Gastrocnemius medialis (tissue), 4 donors: ENCODE measurements at places on chromosomes 7 and 10. TPM values are rescaled to one million over a fixed set of nuclear protein-coding genes. Genes with fewer than 3 reads are reported as not detected.

The NPFFR1 gene
- not detected for total RNA-seq

DNA sequence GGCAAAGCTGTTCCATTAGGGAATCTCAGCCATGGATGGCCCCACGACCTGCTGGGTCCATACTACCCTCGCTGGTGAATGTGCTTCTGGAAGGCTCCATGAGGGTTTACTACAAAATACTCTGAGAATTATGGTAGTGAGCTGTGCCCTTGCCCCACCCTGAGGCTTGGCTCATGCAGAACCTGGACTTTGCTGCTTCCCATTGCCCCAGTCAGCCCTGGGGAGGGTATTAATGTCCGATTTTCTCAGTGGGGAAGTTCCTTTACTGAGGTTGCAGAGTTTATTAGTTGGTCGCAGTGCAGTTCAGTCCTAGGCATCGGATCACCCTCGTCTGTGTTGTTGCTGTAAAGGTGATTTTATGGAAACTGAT is 310.1 kb downstream of the WDR37 start:
- H3K27me3 ChIP-seq, result no peaks in the 10 kb centered on the region
- H3K4me3 ChIP-seq, result no peak overlapping the region
- no peaks in the 10 kb centered on the region for H3K4me1 ChIP-seq
- no peaks in the 10 kb centered on the region for H3K36me3 ChIP-seq
- no peak overlapping the region for H3K27ac ChIP-seq
- no peak for DNase-seq

DNA sequence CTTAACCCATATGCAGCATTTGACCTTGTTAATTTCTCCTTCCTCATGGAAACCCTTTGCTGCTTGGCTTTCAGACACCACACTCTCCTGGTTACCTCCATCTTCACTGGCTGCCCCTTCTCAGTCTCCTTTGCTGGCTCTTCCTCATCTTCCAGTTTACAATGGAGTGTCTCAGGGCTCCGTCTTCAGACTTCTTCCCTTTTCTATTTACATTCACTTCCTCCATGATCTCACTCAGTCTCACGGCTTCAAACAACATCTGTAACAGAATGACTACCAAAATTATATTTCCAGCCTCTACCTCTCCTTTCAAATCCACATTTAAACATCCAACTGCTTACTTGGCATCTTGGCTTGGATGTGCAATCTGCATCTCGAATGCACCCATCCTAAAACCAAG is 140.4 kb downstream of the DKK1 start:
- no peak overlapping the region for H3K4me3 ChIP-seq
- no peaks in the 10 kb centered on the region for H3K4me1 ChIP-seq
- no peaks in the 10 kb centered on the region for H3K27me3 ChIP-seq

The PLEKHS1 gene
- not detected for total RNA-seq

The RBP3 gene
- not detected for total RNA-seq

GRCh38 chr10:71964743-71965515 is 734 bp downstream of the CHST3 start:
- peaks cover 60% of the 10 kb centered on the region for H3K4me1 ChIP-seq
- H3K36me3 ChIP-seq, result no peaks in the 10 kb centered on the region
- no peaks in the 10 kb centered on the region for H3K27me3 ChIP-seq
- peak overlapping the region; percentile 99 for H3K27ac ChIP-seq
- DNase-seq, result peak; percentile 60

The CNPY1 gene
- total RNA-seq, result not detected

DNA sequence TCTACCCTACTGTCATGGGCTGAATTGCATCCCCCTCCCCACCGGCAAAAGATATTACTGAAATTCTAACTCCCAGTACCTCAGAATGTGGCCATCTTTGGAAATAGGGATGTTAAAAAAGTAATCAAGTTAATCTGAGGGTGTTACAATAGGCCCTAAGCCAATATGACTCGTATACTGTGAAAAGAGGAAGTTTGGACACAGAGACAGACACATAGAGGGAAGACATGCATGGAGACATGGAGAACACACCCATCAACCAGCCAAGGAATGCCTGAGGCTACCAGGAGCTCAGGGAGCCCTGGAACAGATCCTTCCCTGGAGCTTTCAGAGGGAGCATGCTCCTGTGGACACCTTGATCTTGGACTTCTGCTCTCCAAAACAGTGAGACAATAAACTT is 138.2 kb upstream of the ADO start:
- H3K27me3 ChIP-seq, result no peaks in the 10 kb centered on the region
- no peaks in the 10 kb centered on the region for H3K4me1 ChIP-seq
- no peak overlapping the region for H3K27ac ChIP-seq
- H3K36me3 ChIP-seq, result no peaks in the 10 kb centered on the region

- no peak overlapping the region for H3K4me3 ChIP-seq
- H3K4me1 ChIP-seq, result no peaks in the 10 kb centered on the region
- H3K36me3 ChIP-seq, result no peaks in the 10 kb centered on the region
Observed at GRCh38 chr10:11488126-11488525, 123.3 kb downstream of the USP6NL start.

DNA sequence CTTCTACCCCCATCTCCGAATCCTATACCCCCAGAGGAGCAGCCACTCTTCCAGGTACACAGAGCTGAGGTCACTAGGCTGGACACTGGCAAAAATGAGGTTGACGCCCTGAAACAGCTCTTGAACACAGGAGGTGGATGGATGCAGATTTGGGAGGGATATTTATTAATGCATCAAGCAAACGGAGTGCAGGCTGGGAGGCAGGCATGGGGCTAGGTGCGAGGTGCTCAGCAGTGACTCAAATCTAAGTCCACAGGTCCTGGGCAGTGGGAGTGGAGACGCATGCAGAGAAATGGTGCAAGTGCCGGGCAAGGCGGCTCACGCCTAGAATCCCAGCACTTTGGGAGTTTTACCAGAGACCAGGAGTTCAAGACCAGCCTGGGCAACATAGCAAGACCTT is 11.0 kb downstream of the GUSB start:
- H3K4me3 ChIP-seq, result no peak overlapping the region
- no peak for DNase-seq
- no peaks in the 10 kb centered on the region for H3K27me3 ChIP-seq
- no peak overlapping the region for H3K27ac ChIP-seq
- no peaks in the 10 kb centered on the region for H3K4me1 ChIP-seq

The CALY gene
- not detected for total RNA-seq

DNA sequence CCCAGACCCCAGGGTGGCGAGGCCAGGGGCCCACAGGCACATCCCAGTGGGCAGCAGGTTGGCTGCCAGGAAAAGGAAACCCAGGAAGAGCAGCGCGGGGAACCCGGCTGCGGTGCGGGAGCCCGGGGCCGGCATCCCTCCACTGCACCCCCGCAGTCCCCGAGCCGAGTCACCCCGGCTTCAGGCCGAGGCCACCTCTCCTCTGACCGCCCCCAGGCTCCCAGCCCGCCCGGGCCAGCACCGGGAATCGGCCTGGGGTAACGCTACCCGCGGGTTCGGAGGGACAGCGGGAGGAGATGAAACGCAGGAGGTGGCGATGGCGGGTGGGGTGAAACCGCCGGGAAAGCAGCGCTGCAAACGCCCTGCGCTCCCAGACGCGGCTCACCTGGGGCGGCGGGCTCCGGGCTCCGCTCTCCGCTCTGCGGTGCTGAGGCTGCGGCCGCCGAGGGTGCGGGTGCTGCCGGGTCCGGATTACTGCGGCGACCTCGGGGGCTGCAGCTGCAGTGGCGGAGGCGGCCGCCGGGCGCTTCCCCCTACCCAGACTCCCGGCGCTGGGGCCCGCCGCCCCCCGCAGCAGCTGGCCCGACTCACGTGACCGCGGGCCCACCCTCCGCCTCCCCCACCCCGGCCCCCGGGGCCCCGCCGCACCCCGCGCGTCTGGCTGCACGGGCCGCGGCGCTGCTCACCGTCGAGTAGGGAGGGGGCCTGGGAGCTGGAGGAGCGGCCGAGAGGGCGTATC is at the start of gene SCRN1:
Gene SCRN1 (minus strand): TSS at position 545 of the 739 bp plus-strand sequence. CDS start 20,734 bp downstream, outside the sequence.
- DNase-seq, result no peak
- H3K27me3 ChIP-seq, result peaks cover 33% of the 10 kb centered on the region
- H3K36me3 ChIP-seq, result no peaks in the 10 kb centered on the region
- H3K4me1 ChIP-seq, result no peaks in the 10 kb centered on the region
- peak within 1 kb of the TSS; percentile 37 for H3K27ac ChIP-seq

DNA sequence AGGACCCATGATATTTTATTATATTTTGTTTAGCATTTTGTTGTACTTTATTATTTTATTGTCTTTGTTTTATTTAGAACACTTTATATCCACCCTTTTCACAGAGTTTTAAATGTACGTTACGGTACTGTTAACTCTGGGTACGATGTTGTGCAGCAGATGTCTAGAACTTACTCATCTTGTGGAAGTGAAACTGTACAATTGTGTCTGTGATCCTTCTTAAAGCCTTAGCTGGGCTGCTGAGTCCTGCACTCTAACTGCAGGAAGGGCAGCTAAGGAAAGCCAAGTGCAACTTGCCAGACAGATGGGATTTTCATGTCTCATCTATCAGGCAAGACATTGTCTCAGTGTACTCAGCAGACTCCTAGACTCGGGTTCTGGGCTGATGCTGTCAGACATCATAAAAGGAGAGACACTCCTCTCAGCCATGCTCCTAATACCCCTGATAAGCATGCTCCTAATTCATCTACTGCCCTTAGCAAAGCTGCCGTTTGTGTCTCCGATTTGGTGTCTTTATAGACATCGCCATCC is 14.6 kb upstream of the INSYN2A start:
- DNase-seq, result no peak
- no peak overlapping the region for H3K4me3 ChIP-seq
- H3K27ac ChIP-seq, result no peak overlapping the region
- H3K27me3 ChIP-seq, result no peaks in the 10 kb centered on the region
- no peaks in the 10 kb centered on the region for H3K4me1 ChIP-seq

- DNase-seq, result no peak
- peaks cover 9% of the 10 kb centered on the region for H3K4me1 ChIP-seq
- no peaks in the 10 kb centered on the region for H3K27me3 ChIP-seq
- no peaks in the 10 kb centered on the region for H3K36me3 ChIP-seq
Observed at GRCh38 chr10:35546824-35547225, 58.3 kb upstream of the GJD4 start.

- no peak overlapping the region for H3K27ac ChIP-seq
- H3K4me1 ChIP-seq, result no peaks in the 10 kb centered on the region
- H3K36me3 ChIP-seq, result no peaks in the 10 kb centered on the region
- no peaks in the 10 kb centered on the region for H3K27me3 ChIP-seq
- DNase-seq, result no peak
- H3K4me3 ChIP-seq, result no peak overlapping the region
Observed at GRCh38 chr10:3838460-3839437, 53.7 kb upstream of the KLF6 start.

The JAKMIP3 gene
- 0.66 TPM for total RNA-seq

- H3K36me3 ChIP-seq, result no peaks in the 10 kb centered on the region
- no peak for DNase-seq
- H3K27me3 ChIP-seq, result no peaks in the 10 kb centered on the region
- H3K4me3 ChIP-seq, result no peak overlapping the region
Observed at GRCh38 chr10:92112462-92112861, 178.4 kb downstream of the CPEB3 start.

GRCh38 chr7:150439967-150440366 is 10.5 kb upstream of the GIMAP8 start:
- no peak overlapping the region for H3K4me3 ChIP-seq
- H3K4me1 ChIP-seq, result no peaks in the 10 kb centered on the region
- H3K27me3 ChIP-seq, result no peaks in the 10 kb centered on the region
- no peak overlapping the region for H3K27ac ChIP-seq

DNA sequence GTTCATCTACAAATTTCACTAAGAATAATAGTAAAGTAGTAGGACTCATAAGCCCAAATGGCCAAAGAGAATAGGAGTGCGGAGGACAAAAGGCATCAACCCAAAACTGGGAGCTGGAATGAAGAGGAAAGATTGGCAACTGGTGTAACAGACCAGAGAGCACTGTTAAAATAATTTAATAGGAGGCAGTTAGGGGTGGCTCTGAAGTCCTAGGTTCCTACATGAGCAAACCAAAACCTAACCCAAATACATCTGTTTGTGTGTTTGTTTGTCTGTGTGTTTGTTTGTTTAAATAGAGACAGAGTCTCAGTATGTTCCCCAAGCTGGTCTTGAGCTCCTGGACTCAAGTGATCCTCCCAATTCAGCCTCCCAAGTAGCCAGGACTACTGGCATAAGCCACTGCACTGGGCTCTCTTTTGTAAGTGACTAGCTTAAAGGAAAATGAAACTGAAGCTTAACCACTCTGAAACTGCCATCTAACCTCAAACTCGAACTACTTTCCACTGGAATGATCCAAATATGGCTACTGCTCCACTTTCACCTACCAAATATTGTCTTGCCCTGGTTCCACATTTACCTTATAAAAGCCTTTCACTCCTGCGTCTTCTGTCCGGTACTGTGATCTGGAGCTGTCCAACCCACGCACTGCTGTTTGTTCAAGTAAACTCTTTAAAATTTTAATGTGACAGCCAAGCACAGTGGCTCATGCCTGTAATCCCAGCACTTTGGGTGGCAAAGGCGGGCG is 94.9 kb downstream of the AKR1D1 start:
- no peaks in the 10 kb centered on the region for H3K4me1 ChIP-seq
- no peak overlapping the region for H3K4me3 ChIP-seq
- no peaks in the 10 kb centered on the region for H3K36me3 ChIP-seq
- DNase-seq, result no peak
- no peak overlapping the region for H3K27ac ChIP-seq

GRCh38 chr10:12724807-12725579 is 276.5 kb downstream of the CCDC3 start:
- no peak for DNase-seq
- no peaks in the 10 kb centered on the region for H3K27me3 ChIP-seq
- peaks cover 2% of the 10 kb centered on the region for H3K4me1 ChIP-seq

The IQUB gene
- 0.26 TPM for total RNA-seq

The COL26A1 gene
- not detected for total RNA-seq

DNA sequence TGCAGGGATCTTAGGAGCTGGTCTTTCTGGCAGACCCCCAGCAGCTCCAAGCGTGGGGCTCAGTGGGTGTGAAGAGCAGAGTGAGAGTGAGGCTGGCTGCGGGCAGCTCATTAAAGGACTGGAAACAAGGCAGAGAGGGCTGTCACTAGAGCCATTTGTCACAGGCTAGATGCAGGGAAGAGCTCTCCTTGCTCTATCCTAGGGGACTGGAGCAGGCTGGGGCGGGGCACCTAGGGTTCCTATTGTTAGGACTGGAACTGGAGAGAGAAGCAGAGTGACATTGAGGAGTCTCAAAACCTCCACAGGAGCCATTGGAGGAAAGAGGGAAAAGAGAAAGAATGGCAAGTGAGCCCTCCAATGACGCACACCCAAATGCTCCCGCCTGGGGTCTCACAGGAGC is 772 bp upstream of the DDC start:
- no peak for DNase-seq
- no peak overlapping the region for H3K4me3 ChIP-seq
- H3K27ac ChIP-seq, result no peak overlapping the region
- H3K27me3 ChIP-seq, result no peaks in the 10 kb centered on the region
- H3K4me1 ChIP-seq, result no peaks in the 10 kb centered on the region
- H3K36me3 ChIP-seq, result no peaks in the 10 kb centered on the region

The LRRD1 gene
- total RNA-seq, result not detected

GRCh38 chr7:42534441-42534840 is 297.4 kb upstream of the GLI3 start:
- no peaks in the 10 kb centered on the region for H3K36me3 ChIP-seq
- DNase-seq, result no peak
- H3K4me1 ChIP-seq, result no peaks in the 10 kb centered on the region
- no peaks in the 10 kb centered on the region for H3K27me3 ChIP-seq
- H3K4me3 ChIP-seq, result no peak overlapping the region
- no peak overlapping the region for H3K27ac ChIP-seq

The PRLHR gene
- total RNA-seq, result not detected

- H3K4me1 ChIP-seq, result no peaks in the 10 kb centered on the region
- no peak for DNase-seq
- no peaks in the 10 kb centered on the region for H3K27me3 ChIP-seq
- no peaks in the 10 kb centered on the region for H3K36me3 ChIP-seq
Observed at GRCh38 chr10:85614566-85614965, 752.0 kb downstream of the GRID1 start.

GRCh38 chr7:148334959-148335577 is 255.5 kb upstream of the C7orf33 start:
- H3K36me3 ChIP-seq, result no peaks in the 10 kb centered on the region
- no peak for DNase-seq
- no peaks in the 10 kb centered on the region for H3K4me1 ChIP-seq
- no peak overlapping the region for H3K4me3 ChIP-seq
- H3K27me3 ChIP-seq, result peaks cover 37% of the 10 kb centered on the region

The RPA3 gene
- total RNA-seq, result 11.2 TPM

The DYNC1I1 gene
- total RNA-seq, result 15.0 TPM
